ENCODE measurements at places on chromosomes 13 and 19.

- DNase-seq, result peak; percentile 27
Observed at GRCh38 chr19:58229255-58229639, 533 bp downstream of the ZNF544 start.

- no peak for DNase-seq
Observed at GRCh38 chr13:111893071-111893606, 173.8 kb upstream of the SOX1 start.

DNA sequence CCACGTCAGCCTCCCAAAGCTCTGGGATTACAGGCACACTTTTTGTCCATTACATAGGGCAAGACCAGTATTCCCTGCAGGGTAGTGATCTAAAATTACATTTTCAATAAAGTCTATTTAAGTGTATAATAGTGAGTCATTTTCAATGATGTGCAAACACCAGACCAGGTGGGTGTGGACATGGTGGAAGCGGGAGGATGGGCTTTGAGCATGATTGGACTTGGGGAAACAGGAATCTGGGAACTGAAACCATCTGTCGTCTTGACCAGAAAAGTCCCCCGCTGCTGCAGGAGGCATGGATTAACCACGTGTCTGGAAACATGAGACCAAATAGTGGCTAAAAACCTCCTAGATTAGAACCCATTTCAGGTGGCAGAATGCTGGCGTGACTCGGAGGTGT lies 4.9 kb downstream of the FXYD3 start:
- DNase-seq, result no peak

DNA sequence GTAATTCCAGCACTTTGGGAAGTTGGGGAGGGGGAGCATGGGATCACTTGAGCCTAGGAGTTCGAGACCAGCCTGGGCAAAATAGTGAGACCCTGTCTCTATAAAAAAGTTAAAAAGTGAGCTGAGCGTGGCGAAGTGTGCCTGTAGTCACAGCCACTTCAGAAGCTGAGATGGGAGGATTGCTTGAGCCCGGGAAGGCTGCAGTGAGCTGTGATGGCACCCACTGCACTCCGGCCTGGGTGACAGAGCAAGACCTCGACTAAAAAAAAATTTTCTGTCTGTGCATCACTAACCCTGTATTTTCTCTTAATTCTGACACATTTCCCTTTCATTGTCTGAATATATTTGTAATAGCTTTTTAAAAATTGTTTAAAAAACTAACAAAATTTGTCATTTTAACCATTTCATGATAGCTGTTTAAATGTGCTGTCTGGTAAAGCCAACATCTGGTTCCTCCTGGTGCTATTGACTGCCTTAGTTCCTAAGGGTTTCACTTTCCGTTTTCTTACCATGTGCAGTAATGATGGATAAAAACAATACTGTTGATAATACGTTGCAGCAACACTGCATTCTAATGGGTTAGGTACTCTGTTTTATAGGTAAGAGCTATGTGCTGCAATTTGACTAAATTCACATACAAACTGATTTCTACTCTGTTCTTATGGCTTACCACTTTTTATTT lies 29.7 kb downstream of the LATS2 start:
- no peak for DNase-seq

DNA sequence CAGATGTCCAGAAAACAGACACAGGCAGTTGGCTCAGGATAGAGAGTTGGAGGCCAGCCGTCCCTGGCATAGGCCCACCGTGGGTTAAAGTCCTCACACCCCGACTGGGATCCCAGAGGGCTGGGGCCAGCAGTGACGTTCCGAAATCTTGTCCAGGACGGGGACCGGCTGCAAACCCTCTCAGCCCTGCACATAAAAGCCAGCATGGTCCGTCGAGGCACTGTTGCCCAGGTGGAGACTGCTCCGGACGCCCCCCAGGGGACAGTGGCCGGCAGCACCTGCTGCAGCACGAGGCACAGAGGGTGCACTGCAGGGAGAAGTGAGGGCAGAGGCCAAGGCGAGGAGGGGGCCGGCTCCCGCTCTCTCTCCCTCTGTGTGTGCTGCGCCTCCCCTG lies 4.3 kb upstream of the IFNL2 start:
- DNase-seq, result no peak

DNA sequence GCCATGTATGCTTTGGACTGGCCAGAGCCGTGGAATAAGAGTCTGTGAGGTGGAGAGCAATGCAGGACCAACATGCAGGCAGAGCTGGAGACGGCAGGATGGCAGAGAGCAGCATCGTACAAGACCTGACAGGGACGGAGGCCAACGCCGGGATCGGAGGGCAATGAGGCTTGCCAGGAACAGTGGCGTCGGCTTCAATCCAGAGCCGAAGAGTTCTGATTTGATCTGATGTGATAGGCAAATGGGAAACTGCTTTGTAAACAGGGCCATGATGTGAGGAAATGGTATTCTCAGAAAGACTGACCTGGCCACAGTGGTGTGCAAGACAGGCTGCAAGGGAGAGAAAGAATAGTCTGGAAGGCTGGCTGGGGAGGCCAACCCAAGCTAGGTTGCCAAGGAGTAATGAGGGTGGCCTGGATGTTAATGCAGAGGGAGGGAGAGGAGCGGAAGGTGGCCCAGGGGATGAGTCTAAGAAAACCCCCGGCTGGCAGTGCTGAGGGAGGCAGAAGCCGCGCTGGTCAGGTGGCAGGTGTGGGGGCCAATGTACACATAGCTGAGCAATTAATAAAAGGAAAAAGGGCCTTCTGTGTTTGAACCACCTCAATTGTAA lies 26.7 kb downstream of the RCBTB2 start:
- no peak for DNase-seq

DNA sequence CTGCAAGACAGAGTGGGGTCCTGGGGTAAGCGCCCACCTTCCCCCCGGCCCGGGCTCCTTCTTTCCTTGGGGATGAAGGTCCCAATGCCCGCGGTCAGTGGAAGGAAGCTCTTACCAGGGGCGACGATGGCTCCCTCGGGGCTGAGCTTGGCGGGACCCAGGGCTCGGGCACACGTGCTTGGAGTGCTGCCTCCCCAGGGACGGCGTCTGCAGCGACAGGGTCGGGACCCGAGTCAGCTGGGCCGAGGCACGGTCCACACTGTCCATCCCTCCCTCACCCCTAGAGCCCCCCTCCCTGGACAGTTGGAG lies 3.5 kb downstream of the JSRP1 start:
- no peak for DNase-seq

DNA sequence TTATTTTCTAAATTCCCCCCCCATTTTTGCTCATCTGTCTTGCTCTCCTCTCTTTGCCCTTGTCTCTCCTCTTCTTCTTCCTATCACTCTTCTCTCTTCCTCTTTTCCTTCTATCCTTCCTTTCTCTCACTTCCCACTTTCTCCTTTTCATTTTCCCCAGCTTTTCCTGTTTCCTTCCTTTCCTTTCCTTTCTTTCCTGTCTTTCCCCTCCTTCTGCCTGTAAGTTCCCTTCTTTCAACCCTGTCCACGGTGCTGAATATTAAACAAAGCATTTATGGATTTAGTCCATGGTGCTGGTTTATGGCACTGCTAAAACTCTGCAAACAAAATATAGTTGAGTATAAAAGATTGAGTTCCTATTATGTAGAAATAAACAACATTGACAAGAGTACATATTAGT lies 27.6 kb downstream of the SCEL start:
- DNase-seq, result no peak

- no peak for DNase-seq
Observed at GRCh38 chr13:26759907-26760831, at the start of gene GPR12. Gene GPR12 (minus strand): TSS chr13:26760786. CDS start chr13:26759827, 959 bp downstream.

DNA sequence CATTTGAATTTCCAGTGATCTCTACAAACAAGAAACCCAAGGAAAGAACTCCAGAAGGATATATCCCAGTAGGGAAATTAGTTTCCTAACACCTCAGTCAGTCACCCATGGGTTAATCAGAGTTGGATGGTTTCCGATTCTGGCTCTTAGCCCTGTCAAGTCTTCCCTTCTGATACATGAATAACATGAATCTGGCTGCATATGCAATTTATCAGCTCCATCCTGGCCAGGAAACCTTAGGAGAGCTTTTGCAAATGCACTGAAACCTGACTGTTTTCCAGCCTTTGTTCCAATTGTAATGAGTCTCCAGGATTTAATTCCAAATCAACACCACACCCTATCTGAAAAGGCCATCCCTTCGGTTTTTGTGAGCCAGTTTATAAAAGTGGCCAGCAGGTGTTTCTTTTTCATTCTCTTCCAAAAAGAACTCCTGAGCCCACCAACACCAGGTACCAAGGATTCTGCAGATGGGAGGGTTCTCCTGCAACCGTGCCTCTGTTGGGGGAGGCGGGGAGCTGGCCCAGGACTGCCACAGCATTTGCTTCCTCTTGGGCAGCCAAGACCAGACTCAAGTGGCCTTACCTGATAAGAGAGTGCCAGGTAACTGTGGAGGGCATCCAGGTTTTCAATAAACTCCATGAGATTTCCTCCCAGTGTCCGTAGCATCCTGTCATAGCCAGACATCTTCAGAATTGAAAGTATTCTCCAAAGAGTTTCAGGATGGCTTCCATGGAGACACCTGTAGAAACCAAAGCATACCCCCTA lies 77.5 kb downstream of the C13orf42 start:
- no peak for DNase-seq

DNA sequence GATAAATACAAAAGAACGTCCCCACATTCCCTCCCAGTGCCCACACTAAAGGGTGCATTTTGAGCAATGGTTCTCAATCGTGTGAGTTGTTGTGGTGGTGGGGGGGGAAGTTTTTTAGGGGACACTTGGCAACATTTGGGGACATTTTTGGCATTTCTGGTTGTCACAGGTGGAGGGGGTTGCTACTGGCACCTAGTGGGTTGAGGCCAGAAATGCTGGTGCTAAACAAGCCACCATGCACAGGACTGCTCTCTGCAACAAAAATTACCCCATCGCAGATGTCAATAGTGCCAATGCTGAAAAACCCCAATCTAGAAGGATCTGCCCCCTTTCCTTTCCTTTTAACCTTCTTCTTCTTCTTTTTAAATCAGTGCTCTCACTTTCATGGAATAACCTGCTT lies 453.3 kb downstream of the TSHZ3 start:
- DNase-seq, result no peak

DNA sequence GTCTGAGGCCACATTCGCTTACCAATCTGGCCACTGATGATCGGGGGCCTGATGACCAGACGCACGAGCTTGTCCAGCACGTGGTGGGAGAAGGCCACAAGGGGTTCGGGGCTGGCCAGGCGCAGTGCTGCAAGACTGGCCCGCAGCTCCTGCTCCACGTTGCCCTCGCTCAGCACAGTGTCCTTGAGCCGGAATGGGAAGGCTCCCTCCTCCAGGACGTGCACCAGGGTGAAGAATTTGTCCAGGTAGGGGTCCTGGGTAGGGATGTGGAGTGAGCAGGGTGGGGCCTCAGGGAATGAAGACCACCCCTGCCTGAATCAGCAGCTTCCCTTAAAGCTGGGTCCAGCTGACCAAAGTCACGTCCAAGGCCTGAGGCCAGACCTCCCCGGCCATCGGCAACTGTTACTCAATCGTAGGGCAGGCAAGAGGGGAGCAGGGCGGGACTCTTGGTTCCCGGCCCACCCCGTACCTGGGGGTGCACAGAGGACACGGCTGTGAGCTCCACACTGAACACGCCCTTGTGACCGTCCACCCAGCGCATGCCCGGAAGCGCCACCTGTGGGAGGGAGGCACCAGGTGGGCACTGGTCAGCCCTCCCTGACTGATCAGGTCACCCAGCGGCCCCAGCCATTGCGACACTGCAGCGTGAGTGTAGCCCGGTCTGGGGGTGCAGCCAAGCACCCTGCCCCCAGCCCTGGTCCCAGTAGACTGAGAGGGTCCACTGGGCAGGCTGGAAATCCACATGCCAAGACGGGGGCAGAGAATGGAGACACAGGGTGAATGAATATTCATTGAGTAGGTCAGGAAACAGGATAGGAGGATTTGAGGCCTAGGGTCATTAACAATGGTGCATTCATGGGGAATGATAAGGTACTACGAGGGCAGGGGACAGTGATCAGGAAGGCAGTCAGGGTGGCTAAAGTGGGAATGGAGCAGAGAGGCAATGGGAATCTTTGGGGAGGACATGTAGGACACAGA lies 2.8 kb upstream of the ANGPTL8 start:
- no peak for DNase-seq

DNA sequence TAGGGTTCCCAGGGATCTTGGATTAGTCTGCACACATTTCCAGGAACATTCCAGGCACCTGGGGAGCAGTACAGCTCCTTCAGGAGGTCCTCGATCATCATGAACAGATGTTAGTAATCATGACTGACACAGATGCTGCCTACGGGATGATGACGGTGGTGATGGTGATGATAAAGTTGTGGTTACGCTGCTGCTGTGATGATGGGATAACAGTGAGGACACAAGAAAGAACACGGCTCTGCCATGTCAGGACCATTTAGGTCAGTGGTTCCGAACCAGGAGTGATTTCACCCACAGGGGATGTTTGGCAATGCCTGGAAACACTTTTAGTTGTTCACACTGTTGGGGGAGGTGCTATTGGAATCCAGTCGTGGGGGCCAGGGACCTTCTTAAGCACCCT lies 1193.0 kb downstream of the UQCRFS1 start:
- DNase-seq, result no peak

GRCh38 chr19:19649155-19649554 lies 5.7 kb upstream of the GMIP start:
- DNase-seq, result no peak

- no peak for DNase-seq
Observed at GRCh38 chr13:73025217-73026012, 33.4 kb upstream of the KLF5 start.

GRCh38 chr19:18171605-18172327 lies 1.8 kb upstream of the IFI30 start:
- no peak for DNase-seq

DNA sequence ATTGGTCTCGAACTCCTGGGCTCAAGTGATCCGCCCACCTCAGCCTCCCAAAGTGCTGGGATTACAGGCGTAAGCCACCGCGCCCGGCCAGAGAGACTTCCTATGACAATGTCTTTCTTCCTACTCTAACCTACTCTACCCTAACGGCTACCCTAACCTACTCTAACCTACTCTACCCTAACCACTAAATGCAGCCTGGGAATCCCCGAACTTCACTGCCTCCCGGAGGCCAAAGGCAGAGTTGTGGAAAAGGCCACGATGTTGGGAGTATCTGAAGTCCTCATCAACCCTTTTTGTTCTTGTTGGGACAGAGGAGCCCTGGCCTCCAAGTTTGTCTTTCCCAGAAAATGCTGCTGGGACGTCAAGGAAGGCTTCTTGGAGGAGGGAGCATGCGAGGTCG lies 967 bp upstream of the NR2C2AP start:
- DNase-seq, result no peak

GRCh38 chr13:29593605-29594297 lies 1.7 kb downstream of the SLC7A1 start:
- no peak for DNase-seq

- DNase-seq, result no peak
Observed at GRCh38 chr13:101343128-101343787, 73.0 kb downstream of the NALCN start.

- no peak for DNase-seq
Observed at GRCh38 chr13:21826214-21827015, 155.5 kb downstream of the FGF9 start.

GRCh38 chr13:46896341-46897137 lies at the start of gene HTR2A:
Gene HTR2A (minus strand): TSS chr13:46897053. CDS start chr13:46895906, 1,147 bp downstream.
- no peak for DNase-seq

DNA sequence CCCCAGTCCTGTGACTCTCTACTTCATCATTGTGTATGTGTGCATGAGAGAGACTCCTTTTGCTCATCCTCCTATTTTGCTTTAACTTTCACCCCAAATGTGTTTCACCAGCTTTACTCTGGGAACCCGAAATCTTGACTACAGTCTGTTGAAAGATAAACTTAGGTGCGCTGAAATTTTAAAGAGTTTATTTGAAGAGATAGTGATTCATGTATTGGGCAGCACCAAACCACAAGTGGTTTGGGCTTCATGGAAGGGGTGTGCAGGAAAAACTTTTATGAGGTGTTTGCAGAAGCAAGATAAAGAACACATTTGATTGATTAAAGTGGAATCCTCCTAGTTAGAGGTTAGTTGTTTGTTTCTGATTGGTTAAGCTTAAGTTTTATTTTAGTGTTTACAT lies 50.8 kb upstream of the RFC3 start:
- DNase-seq, result no peak

Measured in CD4-positive, alpha-beta T cell treated with Interleukin-1 beta for 1 hour (primary cell).